ENCODE measurements at places on chromosomes 7 and 10.

DNA sequence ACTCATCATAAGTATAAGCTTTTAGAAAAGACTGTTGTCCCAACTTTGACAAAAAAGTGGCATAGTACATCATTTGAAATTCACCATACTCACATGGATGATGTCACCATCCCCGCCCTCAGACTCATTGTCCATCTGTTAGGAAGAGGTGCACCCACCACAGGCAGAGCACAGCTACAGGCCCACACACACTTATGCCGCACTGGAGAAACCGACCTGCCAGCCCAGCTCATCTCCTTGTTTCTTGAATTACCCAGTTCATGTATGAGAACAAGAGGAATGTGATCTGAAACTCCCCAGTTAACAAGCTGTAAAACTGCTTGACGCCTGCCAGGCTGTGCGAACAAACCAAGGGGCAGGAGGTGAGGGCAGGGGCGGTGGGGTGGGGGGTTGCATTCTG lies 312.0 kb downstream of the DPP6 start:
- DNase-seq: no peak

DNA sequence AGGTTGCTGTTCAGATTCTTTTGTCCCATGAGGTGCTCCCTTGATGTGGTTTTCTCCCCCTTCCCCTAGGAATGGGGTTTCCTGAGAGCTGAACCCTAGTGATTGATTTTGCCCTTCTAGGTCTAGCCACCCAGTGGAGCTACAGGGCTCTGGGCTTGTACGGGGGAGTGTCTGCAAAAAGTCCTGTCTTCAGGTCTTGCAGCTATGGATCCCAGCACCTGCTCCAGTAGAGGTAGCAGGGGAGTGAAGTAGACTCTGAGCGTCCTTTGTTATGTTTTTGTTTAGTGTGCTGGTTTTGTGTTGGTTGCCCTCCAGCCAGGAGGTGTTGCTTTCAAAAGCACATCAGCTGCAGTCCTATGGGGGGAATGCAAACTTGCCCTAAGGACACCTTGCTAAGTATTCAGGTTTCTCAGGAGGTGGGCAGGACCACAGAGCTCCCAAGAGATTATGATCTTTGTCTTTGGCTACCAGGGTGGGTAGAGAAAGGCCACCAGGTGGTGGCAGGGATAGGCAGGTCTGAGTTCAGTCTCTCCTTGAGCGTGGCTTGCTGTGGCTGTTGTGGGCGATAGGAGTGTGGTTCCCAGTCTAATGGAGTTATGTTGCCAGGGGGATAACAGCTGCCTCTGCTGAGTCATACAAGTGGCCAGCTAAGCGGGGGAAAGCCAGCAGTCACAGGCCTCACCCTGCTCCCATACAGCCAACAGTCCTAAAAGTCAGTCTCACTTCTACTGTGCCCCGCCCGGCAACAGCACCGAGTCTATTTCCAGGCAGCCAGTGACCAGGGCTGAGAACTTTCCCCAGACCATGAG lies 92.4 kb upstream of the JCAD start:
- DNase-seq: no peak

DNA sequence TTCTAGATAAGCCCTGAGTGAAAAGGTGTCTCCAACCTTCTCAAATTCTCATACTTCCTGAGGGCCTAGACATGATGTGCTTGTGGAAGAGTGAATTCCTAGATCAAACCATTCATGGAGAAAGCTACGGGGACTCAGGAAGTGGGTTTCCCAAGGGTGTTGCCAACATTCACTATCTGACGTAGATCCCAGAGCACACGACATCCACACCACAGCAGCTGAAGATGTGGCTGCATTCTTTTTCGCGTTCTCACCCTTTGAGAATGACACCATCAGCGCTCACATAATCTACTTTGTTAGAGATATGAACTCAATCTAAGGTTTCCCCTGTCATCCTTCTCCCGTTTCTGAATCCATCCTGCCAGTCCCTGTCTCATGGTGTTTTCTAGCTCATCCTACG lies 290.8 kb downstream of the DNAJB6 start:
- no peak for DNase-seq

- DNase-seq: no peak
Observed at GRCh38 chr10:30172091-30172490, 112.7 kb upstream of the JCAD start.

GRCh38 chr7:106281585-106282318 lies 3.0 kb downstream of the NAMPT start:
- DNase-seq: no peak

GRCh38 chr10:17006631-17007417 lies 122.8 kb downstream of the CUBN start:
- DNase-seq: no peak

- DNase-seq: no peak
Observed at GRCh38 chr10:35011771-35012191, 78.4 kb downstream of the CUL2 start.

DNA sequence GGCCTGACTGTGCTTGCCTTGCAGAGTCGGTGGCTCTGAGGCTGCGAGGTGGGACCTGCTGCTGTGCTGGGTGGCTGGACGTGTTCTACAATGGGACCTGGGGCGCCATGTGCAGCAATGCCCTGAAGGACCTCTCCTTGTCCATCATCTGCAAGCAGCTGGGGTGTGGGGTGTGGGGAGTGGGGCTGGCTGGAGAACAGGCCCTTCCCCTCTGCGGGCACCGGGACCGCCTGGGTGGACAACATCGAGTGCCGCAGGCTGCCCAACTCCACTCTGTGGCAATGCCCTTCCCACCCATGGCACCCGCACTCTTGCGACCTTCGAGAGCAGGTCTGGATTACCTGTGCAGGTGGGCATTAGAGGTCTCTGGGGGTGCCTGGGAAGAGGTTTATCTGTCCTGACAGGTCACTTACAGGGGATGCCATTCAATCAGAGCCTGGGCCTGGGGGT lies 10.9 kb downstream of the SCART1 start:
- DNase-seq: no peak

GRCh38 chr10:536371-536925 lies 153.0 kb downstream of the DIP2C start:
- DNase-seq: no peak

DNA sequence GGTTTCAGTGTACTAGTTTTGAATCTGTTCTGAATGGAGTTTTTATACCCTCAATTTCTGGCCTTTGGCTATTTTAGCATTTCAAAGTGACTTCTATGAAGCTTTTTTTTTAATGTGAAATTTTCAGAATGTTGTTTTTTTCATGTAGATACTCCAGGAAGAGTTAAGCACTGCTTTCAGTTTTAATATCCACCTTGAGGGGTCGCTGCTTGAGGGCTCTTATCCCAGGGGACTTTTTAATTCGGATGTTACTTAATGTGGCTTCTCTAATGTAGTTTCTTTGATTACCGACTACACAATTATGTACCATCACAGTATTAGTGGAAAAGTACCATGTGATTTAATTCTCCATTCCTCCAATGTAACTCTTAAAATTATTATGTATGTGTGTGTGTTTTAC lies 5.2 kb downstream of the IFIT5 start:
- no peak for DNase-seq

GRCh38 chr10:36764823-36765222 lies 360.6 kb upstream of the ANKRD30A start:
- DNase-seq: no peak

DNA sequence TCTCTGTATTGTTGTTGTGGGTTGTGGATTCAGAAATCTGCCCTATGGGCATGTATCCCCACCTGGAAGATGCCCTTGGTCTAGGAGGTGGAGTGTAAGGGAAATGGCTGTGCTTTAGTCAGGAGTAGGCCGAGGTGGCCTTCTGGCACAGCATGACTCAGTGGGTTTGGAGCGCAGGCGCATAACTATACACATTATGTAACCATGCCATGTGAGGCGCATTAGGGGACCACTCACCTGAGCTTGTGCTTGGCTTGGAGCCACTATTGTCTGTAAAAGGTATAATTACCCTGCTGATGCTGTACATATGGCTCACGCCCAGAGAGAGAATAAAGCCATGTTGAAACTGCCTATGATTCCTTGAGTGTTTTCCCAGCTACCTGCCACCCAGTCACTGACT lies 20.6 kb upstream of the ADAMTS14 start:
- no peak for DNase-seq

DNA sequence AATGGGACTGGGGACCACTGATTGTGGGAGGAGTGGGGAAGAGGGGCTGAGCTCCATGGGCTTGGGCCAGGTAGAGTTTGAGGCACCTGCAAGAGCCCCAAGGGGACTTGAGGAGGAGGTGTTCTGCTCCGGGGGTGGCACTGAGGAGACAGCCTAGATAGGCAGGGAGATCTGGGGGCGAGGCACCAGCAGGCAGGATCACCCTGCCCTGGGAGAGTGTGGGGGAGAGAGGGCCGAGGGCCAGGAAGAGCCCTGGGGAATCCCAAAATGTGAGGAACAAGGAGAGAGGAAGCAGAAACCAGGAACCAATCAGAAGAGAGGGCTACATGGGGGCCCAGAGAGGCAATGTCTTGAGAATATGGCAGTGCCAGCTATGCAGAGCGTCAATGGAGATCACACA lies 34.6 kb downstream of the LEP start:
- no peak for DNase-seq

- no peak for DNase-seq
Observed at GRCh38 chr7:6576024-6576866, 1.0 kb upstream of the ZDHHC4 start.

- DNase-seq: no peak
Observed at GRCh38 chr7:35823440-35823839, 22.6 kb downstream of the SEPTIN7 start.

GRCh38 chr7:134293002-134293740 lies 23.6 kb downstream of the SLC35B4 start:
- DNase-seq: no peak

DNA sequence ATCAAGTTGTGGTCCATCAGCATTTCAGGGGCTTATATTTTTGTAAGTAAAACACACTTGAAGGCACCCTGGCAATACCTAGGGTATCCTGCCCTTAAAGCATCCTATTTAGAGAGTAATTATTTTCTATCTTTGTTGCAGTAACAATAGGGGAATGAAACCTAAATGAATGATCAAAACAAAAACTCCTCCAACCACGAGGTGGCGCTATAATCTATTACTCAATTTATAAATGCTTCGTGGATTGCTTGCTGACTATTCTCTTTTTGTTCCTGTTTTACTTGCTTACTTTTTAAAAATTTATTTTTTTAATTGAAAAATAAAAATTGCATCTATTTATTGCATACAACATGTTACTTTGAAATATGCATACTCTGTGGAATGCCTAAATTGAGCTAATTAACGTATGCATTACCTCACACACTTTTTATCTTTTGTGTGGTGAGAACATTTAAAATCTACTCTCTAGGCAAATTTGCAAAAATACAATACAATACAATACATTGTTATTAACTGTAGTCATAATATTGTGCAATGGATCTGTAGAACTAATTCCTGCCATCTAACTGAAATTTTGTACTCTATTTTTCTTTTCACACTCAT lies 147.7 kb upstream of the BMPER start:
- peak; percentile 41 for DNase-seq

DNA sequence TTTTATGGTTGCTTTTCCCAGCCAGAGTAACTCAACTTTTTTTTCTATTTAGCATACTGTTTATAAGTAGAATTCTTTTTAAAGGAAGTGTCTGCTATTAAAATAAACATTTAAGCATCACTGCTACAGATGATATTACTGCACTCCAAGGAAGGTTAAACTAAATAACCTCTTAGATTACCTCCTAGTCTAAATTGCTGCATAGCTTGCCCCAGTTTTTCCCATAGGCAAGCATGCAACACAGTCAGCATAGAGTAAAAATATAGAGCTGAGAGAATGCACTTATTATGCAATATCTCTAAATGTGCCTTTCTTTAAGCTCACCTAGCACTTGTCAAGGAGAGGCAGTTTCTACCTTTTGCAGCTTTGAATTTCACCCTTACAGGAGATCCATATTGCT lies 1392.4 kb upstream of the CELF2 start:
- DNase-seq: no peak

DNA sequence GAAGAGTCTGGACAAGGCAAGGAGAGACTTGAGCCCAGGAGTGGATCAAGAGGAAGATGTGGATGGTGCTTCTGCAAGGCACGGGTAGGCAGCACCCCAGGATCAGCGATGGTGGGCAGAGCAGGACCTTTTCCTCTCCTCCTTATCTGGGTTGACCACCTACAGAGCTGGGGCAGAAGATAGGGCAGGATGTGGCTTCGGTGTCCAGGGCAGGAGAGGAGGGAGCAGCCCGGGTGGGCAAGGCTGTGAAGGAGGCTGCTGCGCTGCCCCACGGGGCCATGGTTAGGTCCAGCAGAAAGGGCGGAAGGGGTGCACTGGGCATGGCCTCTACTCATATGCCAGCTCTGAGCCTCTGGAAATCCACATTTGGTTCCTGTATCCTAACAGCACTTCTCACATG lies 20.0 kb upstream of the PARP12 start:
- no peak for DNase-seq

GRCh38 chr7:5320802-5321396 lies 38.2 kb downstream of the SLC29A4 start:
- no peak for DNase-seq

DNA sequence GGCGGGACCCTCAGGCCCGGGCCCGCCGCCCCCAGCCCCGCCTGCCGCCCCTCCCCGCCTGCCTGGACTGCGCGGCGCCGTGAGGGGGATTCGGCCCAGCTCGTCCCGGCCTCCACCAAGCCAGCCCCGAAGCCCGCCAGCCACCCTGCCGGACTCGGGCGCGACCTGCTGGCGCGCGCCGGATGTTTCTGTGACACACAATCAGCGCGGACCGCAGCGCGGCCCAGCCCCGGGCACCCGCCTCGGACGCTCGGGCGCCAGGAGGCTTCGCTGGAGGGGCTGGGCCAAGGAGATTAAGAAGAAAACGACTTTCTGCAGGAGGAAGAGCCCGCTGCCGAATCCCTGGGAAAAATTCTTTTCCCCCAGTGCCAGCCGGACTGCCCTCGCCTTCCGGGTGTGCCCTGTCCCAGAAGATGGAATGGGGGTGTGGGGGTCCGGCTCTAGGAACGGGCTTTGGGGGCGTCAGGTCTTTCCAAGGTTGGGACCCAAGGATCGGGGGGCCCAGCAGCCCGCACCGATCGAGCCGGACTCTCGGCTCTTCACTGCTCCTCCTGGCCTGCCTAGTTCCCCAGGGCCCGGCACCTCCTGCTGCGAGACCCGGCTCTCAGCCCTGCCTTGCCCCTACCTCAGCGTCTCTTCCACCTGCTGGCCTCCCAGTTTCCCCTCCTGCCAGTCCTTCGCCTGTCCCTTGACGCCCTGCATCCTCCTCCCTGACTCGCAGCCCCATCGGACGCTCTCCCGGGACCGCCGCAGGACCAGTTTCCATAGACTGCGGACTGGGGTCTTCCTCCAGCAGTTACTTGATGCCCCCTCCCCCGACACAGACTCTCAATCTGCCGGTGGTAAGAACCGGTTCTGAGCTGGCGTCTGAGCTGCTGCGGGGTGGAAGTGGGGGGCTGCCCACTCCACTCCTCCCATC lies 82.7 kb downstream of the PAX2 start:
- no peak for DNase-seq

DNA sequence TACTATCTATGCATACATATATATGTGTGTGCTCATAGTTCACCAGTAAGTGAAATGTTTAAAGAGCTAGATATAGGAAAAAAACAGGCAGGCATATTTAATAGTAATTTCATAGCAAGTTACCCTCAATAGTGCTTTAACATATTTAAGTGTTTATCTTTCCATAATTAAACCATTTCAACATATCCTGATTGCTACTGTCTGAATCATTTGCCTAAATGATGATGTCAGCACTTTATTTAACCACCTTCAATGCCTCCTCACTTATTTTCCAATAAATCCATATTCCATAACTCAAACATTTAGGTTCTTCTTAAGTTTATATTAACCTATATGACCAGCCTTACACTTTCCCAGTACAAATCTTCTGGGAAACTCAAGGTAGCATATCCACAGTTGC lies 601.1 kb downstream of the ARL4A start:
- no peak for DNase-seq
